ENCODE measurements at places on chromosomes 5 and 9.

GRCh38 chr9:89555451-89556375 is 49.1 kb upstream of the GADD45G start:
- DNase-seq: no peak

GRCh38 chr5:122022966-122023365 is 55.1 kb downstream of the LOX start:
- no peak for DNase-seq

GRCh38 chr9:32004431-32005076 is 379.9 kb upstream of the ACO1 start:
- DNase-seq: no peak

GRCh38 chr9:37996819-37997217 is 72.2 kb downstream of the SHB start:
- DNase-seq: no peak

- no peak for DNase-seq
Observed at GRCh38 chr5:154198611-154199230, 8.2 kb downstream of the GALNT10 start.

DNA sequence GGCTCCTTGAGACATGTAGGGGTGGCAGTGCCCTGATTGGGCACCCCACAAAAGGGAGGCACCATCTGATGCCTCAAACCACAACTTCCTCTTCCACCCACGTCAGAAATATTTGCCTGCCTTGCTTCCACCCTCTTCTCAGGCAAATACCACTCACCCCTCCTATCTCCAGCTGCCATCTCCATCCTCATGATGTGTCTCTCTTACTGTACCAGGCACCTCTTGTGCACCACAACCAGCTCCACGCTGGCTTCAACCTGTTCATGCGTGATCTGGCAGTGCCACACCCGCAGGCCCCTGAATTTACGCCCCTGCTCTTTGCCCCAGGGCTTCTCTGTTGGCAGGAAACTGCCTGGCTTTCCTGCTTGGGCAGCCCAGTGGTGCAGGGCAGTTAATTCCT is 87.8 kb upstream of the HSPA9 start:
- no peak for DNase-seq

- DNase-seq: no peak
Observed at GRCh38 chr9:112620388-112620787, 97.5 kb downstream of the INIP start.

DNA sequence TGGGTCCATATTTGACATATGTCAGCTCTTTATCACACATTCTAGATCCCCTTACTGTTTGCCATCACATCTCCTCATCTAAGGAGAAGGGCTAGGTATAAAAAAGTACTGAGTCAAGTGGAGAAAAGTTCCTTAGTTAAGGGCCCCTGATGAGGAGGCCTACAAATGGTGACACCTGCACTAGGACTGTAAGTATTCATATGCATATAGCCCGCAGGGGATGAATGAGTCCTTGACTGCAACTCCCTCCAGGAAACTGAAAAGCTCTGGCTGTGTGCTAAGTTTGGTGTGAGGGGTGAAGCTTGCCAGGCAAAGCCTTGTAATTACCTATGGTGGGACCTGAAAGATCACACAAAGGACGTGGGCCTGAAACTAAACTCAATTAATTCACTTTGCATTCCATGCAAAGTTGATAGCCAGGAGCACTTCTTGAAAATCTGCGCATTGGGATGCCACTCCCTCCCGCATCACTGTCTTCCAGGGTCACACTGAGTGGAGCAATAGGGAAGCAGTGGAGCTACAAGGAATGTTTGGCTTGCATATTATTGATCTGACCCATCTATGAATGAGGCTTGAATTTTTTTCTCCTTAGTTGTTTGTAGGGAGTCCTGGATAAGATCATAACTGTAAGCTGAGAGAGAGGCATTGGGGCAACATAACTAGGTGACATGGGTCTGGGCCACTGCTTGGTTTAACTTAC is 11.9 kb upstream of the EQTN start:
- no peak for DNase-seq

- DNase-seq: no peak
Observed at GRCh38 chr9:32486839-32487562, 39.0 kb downstream of the RIGI start.

GRCh38 chr5:174755106-174755505 is 30.7 kb downstream of the MSX2 start:
- no peak for DNase-seq

DNA sequence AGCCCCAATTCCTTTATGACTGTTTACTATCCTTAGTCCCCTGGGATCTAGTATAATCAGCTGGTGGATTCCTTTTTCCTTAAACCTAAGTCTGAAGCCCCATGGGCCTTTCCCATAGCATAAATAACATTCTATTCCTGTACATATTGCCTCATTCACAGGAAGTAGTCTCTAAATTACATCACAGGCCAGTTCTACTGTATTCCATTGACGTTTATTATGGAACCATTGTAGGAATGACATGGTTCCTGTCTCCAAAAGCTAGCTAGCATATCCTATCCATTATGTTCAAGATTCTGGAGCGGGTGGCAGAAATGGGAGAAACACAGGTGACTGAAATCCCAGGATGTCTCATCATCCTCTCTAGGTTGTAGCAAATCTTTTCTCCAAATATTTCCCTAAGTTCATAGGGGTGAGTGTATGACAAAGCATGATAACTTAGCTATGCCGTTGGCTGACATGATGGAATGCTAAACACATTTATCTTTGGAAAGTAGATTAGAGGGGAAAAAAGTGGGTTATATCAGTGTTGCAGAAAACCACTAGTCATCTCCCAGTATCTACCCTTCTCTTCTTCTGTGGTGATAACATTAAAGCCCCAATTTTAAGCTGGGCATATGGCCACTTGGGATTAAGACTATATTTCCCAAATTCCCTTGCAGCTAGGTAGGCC is 140.1 kb downstream of the FGF1 start:
- no peak for DNase-seq

- no peak for DNase-seq
Observed at GRCh38 chr9:36018891-36019720, 17.6 kb upstream of the RECK start.

GRCh38 chr9:121772600-121773285 is 121.3 kb downstream of the DAB2IP start:
- DNase-seq: no peak

GRCh38 chr9:98667005-98667640 is 41.6 kb downstream of the GABBR2 start:
- no peak for DNase-seq

GRCh38 chr5:168171901-168172759 is 119.3 kb upstream of the WWC1 start:
- no peak for DNase-seq

- DNase-seq: no peak
Observed at GRCh38 chr5:138560971-138561370, 14.2 kb downstream of the HSPA9 start.

- no peak for DNase-seq
Observed at GRCh38 chr9:101477736-101478135, 42.2 kb upstream of the ALDOB start.

DNA sequence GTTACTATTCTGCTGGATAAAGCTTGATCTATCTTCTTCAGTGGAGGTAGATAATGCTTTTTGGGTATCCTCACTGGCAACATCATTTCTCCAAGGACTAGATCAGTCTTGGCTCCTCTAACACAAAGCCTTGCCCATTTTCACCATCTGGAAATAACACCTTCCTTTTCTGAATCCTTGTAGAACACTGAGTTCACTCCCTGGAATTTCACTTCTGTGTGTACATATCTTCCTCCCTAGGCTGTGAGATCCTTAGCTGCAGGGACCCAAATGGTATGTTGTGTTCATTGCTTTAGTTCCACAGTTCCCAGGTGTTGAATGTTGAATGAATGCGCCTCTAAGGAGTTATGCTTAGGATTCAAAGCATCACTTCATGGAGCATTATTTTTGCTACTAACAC is 16.7 kb upstream of the SLC36A1 start:
- DNase-seq: no peak

DNA sequence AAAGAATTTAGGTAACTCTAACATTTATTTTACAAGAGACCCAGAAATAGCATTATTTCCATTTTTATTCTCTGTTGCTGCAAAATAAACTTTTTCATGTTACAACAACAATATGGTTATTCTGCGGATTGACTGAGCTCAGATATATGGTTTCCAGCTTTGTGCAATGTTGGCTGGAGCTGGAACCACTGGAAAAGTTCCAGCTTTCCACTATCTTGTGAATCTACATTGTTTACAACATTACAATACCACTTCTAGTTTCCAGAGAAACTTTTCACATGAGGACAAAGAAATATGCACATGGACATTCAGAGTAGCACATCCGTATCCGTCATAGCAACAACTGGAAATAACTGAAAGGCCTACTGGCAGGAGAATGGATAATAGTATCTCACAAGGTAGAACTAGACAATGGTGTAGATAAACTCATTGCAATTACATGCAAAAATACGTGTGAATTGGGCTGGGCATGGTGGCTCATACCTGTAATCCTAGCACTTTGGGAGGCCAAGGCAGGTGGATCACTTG is 436.1 kb upstream of the ADAMTS16 start:
- no peak for DNase-seq

DNA sequence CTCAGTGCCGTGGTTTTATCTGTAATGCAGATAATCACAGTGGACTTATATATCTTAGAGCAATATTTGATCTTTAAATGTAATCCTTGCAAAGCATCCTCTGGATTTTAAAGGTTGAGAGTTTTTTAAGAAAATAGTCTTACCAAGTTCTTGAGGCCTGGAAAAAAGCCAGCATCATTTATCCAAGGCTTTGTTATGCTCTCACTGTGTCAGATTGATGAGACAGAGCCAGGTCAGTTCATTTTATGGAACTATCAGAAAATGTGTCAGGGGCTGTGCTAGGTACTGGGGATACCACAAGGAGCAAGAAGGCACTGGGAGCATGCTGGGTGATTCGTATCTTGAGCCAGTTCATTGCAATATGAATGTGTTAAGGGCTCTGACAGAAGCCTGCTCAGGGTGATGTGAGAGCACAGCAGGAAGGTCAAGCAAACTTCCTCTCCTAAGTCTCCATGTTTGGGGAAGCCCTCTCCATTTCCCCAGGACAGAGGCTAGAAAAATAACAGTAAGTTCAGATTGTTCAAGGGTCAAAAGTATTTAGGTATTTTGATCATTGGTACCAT is 19.7 kb downstream of the C7 start:
- no peak for DNase-seq

GRCh38 chr5:73093943-73094342 is 26.4 kb upstream of the TMEM171 start:
- DNase-seq: no peak

All from GM12864 (cell line).